ENCODE measurements at places on chromosomes 2 and 18. TPM values are rescaled to one million over a fixed set of nuclear protein-coding genes. Genes with fewer than 3 reads are reported as not detected.
A peak's percentile ranks its signal among the peaks of the same experiment; 100 is the strongest.

DNA sequence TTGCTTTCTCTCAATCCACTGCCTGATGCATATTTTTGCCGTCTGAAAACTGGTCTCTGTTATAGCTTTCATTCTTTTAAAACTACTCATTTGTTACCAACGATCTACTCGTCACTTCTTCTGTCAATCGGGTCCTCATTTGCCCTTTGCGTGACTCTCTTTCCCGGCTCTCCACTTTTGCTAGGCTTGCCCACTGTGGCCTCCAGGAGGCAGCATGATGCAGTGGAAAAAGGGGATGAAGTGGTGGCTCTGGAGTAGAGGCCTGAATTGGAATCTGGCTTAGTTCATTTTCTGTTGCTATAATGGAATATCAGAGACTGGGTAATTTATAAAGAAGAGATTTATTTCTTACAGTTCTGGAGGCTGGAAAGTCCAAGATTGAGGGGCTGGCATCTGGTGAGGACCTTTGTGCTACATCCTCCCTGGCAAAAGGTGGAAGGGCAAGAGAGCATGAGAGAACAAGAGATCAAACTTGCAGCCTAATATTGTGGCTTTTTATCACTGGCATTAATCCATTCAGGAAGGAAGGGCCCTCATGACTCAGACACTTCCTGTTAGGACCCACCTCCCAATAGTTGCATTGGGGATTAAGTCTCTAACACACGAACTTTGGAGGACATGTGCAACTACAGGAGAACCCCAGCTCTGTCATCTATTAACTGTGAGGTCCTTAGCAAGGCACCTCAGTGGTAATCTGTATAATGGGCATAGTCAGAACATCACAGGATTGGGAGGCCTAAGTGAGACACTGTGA is 15.4 kb downstream of the GDF7 start:
- no peak for DNase-seq

DNA sequence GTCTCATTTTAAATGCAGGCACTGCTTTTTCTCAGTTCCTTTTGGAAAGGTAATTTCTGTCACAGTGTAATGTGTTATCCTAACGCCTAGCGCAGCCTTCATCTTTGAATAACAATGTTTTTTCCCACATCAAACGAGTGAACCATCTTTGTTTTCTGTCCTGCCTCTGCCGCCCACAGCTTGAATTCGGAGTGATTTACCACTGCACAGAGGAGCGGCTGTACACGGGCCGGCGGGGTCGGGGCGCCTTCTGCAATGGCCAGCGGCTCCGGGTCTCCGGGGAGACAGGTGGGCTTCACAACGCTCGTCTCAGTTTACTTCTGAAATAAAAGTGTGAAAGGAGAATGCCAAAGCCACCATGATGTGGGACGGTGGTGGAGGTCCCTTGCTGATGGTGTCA is 32.8 kb downstream of the IMPA2 start:
- no peak for DNase-seq

DNA sequence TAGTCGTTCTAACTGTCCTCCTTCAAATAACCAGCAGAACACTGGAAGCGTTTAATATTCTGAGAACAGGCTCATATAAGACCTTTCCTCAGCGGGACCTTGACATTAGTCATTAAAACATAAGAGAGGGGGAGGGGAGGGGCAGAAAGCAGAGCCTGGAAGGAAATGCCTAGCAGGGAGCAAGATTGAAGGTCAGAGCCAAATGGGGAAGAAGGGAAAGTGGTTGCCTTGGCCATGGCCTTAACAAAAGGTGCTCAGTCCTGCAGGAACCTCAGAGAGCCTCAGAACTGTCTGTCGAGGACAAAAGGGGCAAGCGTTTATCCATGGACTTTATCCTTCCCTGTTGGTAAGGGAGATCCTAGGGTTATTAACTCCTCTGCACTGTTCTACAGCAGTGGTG is 856 bp upstream of the PLA2R1 start:
- no peak for DNase-seq

DNA sequence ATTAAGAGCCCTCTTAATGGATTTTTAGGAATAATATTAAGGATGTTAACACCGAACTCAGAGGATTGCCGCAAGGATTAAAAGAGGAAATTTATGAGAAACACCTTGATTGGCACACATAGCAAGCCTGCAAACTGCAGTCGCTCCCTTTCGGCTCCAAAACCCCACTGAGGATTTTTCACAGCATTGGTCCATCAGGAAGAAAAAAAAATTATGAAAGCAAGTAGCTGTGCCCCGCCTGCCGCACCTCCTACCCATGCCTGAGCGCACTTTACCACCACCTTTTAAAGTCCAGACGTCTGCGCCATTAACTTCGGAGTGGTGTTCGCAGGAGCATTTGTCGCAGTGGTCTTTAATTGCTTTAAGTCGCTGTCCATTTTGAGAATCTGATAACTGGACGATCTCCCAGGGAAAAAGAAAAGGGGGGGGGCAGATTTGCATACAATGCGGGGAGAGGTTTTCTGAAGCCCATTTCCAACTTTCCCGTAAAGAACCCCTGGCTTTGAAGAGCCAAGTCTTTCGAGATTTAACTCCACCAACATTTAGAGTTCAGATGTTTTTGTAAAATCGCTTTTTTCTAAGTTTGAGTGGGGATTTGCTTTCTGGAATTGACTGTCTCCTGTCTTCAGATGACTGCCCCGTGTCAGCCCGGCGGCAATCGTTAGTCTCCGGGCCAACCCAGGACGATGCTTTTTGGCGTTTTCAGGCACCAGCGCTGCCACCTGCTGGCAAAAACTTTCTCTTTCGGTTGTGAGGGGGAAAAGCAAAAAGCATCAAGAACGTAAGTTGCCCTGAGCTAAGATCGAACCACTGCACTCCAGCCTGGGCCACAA is 913 bp upstream of the TRABD2A start:
- DNase-seq = peak; percentile 84

DNA sequence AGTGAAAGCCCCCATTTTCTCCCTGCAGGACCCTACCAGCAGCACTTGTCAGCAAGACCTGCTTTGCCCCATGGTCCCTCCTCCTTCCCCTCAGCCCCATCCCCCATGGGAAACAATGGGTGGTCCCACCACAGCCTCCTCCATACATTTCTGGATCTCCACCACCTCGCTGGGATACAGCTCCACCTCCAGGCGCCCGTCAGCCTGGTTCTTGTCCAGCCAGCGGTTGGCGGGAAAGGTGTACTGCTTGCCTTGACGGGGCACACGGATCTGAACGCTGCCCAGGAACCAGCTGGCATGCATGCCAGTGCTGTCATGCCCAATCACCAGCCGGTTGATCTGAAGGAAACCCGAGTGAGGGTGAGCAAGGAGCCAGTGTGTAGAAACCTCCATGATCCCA is 90.9 kb downstream of the LOXHD1 start:
- DNase-seq = no peak

DNA sequence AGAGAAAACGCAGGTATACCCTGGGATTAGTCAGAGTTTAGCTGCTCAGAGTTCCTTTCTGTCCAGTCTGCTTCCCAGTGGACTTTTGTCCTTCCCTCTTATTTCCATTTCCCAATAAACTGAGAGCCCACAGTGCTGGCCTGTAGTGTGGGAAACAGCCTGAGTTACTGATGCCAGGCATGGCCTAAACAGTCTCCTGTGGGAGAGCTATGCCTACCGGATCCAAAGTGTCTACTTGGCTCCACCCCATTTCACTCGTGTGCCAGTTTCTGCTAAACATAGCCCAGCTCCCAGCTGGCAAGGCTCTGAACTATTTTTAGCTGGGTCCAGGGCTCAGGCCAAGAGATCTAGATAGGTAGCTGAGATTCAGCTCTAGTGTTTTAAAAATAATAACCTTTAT is 15.6 kb upstream of the PPP1CB start:
- DNase-seq = peak; percentile 77

- no peak for DNase-seq
These were observed 232.5 kb downstream of the MYT1L start for GRCh38 chr2:2098458-2099167.

- DNase-seq = no peak
These were observed 74.7 kb upstream of the ODC1 start for GRCh38 chr2:10522726-10523405.

DNA sequence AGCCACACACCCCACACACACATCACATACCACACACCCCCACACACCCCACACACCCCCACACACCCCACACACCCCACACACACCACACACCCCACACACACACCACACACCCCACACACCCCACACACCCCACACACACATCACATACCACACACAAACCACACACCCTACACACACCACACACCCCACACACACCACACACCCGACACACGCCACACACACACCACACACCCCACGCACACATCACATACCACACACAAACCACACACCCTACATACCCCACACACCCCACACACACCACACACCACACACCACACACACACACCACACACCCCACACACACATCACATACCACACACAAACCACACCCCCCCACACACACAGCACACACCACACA is 22.4 kb downstream of the TWIST2 start:
- DNase-seq = no peak

- peak; percentile 39 for DNase-seq
These were observed 19.4 kb downstream of the ANTXR1 start for GRCh38 chr2:69032336-69032735.

HOXD3 gene
- 0.30 TPM for total RNA-seq

GPAT2 gene
- total RNA-seq = not detected

TGIF1 gene
- 113 TPM for total RNA-seq

KCMF1 gene
- total RNA-seq = 52.7 TPM
